ENCODE measurements at places on chromosomes 5 and 9.
A peak's percentile ranks its signal among the peaks of the same experiment; 100 is the strongest.

GRCh38 chr5:157568720-157569119 is 6.9 kb downstream of the ADAM19 start:
- DNase-seq, result no peak

- no peak for DNase-seq
These were observed 30.4 kb downstream of the FBXW11 start for GRCh38 chr5:171975877-171976667.

- DNase-seq, result no peak
These were observed 60.6 kb downstream of the DRD1 start for GRCh38 chr5:175383350-175383749.

- no peak for DNase-seq
These were observed 110.1 kb downstream of the MVB12B start for GRCh38 chr9:126436545-126437267.

DNA sequence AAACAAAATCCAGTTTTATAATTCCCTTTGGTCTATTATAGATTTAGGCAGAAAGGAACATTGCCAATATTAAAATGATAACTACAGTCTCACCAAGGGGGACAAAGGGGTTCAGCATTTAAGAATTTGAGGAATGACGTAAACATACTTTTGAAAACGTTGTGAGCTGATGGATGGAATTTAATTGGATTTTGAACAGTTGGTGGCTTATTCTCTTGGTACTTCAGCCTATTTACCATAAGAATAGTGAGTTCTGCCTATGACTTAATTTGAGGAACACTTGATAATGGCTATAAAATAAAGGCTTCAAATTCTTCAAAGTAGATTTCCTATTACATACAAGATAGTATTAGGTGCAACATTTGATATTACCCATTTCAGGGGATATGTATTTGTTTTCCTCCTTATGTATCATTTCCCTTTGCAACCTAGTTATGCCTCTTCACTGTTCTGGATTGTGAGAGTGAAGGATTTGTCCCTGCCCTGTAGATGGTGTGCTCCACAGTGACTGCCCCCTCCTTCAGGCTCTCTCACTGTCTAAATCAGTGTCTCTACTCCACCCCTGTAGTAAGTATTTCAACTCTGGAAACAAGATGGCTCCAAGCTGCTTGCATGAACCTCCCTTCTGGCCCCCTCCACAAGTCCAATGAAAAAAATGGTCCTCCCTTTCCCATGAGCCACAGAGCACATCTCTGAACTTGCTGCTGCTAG is 225.6 kb downstream of the ARHGEF28 start:
- DNase-seq, result no peak

DNA sequence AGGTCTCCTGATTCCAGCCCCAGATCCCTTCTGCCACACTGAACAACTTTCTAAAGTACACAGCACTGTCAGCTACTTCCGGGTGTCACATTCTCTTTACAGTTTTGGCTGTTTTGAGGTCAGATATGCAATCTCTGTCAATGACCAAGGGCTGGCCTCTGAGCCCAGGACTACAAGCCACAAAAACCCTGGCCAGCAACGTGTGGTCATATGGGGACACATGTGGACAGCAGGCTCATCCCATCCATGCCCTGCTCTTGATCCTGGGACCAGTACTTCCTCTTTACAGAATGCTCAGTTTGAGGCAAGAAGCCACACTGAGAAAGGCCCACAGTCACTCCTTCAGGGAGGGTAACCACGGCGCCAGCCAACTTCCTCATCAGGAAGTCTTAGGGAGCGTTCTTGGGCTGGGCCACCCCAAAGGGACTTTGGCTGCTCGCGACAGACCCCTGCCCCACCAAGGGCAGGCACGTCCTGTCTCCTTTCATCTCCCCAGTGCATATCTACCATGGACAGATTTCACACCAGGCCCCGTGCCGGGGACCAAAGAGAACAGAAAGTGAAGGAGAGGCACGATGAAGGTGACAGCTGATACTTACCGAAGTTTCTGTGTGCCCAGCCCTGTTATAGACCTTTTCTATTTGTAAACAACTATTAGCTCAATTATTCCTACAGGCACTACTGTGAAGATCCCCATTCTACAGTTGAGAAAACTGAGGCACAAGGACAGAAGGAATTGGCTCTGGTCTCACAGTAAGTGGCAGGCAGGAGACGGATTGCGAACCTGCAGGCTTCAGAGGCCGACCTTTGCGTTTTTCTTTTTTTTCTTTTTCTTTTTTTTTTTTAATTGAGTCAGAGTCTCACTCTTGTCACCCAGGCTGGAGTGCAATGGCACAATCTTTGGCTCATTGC is 37.3 kb downstream of the STK10 start:
- DNase-seq, result no peak

GRCh38 chr5:13991365-13991764 is 46.9 kb upstream of the DNAH5 start:
- no peak for DNase-seq

DNA sequence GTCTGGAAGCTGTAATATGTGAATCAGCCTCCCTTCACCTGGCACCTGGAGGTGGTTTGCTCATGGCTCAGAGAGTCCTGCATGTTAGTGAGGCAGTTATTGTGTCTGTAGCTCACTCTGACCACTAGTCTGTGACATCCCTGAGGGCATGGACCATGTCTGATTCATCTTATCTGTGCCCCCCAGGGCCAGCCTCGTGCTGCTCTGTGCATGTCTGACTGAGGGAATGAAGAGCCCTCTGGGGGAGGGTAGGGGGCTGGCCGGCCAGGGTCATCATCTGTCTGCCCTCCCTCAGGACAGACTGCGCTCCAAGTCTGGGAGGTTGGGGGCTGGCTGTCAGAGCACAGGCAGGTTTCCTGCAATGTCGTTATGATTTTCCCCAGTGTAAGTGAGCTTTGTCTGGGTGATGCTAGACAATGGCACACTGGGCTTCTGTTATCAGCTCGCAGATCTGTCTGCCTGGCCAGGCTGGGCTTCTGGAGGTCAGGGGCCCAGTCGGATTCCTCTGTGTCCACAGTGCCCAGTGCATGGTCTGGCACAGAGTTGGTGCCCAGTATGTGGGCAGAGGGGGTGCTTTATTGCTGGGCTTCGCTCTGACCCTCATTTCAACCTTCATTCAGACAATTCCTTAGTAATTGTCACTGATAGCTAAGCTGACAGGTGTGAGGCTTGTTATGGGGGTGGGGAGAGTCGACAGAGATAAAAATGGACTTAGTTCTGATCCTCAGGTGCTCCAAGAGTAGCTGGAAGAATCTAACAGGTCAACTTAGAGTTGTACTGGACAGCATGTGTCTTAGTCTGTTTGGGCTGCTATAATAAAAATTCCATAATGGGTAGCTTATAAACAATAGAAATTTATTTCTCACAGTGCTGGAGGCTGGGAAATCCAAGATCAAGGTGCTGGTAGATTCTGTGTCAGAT is 85.7 kb upstream of the SHB start:
- DNase-seq, result no peak

- no peak for DNase-seq
These were observed 126.5 kb downstream of the MRPL36 start for GRCh38 chr5:1673042-1673677.

DNA sequence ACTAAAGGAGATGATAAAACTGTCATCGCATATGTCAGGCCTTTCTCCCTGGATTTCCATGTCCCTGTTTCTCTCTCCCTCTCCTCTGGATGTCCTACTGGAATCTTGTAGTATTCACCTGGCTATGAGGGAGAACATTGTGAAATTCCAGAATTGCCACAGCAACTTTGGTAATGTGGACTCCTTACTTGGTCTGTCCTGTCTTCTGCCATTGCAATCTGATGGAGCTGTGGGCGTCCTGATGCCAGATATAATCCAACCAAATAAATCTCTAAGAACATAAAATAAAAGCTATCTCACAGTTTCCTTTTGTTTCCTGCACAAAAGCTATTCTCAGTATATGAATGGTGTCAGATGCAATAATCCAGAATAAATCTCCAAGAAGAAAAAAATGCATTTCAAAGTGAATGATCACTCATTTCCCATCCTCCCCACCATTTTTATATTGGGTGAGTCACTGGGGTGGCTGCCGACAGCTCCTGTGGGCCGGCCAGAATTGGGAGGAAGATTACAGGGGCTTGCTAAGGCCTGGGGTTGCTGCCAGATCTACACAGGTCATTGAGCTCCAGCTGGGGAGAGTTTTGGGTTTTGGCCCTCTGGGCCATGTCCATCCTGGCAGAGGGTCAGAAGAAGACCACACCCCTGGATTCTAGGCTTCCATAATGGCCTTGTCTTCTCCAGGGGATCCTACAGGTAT is 160.7 kb upstream of the PITX1 start:
- DNase-seq, result no peak

DNA sequence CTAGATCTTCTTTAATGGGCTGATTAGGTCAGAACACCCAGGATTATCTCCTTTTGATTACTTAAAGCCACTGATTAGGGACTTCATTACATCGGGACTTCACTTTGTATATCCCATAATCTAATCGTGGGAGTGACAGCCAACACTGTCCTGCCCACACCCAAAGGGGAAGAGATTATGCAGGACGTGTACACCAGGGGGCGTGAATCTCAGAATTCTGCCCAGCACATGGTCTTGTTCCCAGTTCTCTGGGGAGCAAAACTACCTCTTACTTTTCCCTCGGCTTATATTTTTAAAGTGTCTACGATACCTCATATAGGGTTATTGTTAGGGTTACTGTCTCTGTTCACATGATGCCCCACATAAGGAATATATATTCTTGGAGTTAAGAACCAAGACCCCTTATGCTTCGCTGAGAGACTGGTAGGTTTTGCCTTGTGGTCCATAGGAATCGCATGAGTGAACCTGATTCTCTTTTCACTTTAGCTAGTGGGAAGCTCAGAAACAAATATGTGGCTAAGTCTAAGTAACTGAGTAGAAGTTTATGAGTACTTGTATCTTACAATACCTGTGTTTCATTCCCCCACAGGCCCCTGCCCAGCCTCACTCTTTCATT is 192.7 kb downstream of the GNA14 start:
- no peak for DNase-seq

DNA sequence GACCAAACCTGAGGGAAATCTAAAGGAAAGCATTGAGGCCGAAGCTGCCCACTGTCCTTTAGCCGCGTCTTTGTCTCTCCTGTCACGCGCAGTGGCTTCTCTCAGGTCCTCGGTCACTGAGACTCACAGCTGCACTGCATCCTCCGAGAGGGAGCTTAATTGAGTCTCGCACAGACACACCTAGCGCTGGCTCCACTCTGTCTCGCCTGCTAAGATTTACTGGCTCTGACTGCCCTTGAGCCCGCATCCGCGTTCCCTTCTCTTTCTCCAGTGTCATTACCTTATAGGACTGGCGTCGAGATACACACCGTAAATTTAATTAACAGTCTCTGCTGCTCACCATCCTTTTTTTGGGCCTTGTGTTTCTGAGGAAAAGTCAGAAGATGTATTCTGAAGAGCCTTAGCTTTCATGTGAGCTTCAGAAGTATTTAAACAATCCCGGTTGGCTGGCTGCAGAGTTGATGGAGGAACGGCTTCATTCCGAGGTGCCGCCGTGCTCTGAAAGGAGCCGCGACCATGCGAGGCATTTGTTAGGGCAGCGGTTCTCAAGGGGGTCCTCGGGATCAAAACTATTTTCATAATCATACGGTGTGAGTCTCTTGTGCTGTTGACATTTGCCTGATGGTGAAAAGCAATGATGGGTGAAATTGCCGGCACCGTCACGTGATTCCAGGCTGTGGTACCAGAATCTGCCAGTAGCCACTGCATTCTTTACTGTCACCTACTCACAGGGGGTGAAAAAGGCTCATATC is 58.3 kb downstream of the GPR107 start:
- DNase-seq, result no peak

GRCh38 chr9:133619791-133620190 is 10.6 kb upstream of the FAM163B start:
- DNase-seq, result peak; percentile 11

GRCh38 chr5:154286557-154286956 is 96.0 kb downstream of the GALNT10 start:
- DNase-seq, result no peak

GRCh38 chr5:115330830-115331229 is 34.4 kb upstream of the CCDC112 start:
- DNase-seq, result no peak

DNA sequence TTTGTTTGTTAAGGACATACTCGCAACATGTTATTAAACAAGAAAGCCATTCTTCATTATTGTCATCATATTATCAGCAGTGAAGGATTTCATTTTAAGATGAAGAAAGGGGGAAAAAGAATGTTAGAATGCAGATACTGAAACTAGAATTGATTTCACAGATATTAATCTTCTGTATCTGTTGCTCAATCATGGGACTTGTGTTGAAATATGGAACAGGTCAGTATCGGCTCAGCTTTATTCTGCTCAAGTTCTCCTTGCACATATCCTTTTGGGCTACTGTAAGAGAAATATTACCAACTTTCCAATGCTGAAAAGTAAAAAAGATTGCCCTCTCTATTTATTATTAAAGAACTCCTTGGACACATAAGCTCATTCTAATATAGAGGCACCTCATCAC is 13.8 kb upstream of the ANXA1 start:
- DNase-seq, result no peak

DNA sequence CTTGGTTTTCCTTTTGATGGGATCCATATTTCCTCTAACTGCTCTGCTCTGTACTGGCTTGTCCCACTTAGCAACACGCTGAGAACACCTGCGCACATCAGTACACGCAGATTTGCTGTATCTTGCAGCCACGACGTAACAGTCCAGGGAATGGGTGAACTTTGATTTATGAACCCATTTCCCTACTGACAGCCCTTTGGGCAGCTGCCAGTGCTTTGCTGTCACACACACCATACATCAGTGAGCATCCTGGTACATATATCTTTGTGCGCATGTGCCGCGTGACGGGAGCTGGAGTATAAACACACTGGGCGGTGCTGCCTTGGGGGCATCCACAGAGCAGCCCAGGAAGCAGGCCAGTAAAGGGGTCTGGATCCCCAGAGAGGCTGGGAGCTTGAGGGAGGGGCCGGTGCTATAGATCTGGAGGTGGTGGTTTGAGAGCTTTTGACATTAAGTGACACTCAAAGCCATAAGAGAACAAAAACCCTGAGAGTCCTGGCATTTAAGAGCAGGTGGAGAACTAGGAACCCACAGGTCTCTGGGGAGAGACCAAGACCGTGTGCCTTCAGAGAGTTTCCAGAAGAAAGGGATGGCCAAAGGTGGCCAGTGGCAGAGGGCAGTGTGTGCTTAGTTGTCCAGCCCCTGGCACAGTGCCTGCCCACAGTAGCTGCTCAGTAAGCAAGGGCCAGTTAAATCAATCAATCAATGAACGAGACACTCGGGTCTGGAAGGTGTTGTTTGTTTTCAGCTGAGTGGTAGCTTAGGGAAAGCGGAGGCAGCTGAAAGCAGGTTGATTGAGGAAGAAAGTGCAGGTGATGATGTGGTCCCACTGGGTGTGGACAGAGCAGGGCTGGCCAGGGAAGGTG is 53.7 kb downstream of the LMX1B start:
- DNase-seq, result no peak
